ENCODE measurements at places on chromosomes 16 and 17. TPM values are rescaled to one million over a fixed set of nuclear protein-coding genes. Genes with fewer than 3 reads are reported as not detected.

The ASPHD1 gene
- total RNA-seq = 1.6 TPM

The NFATC2IP gene
- 19.1 TPM for total RNA-seq

The TTYH2 gene
- total RNA-seq = 39.2 TPM

The MLYCD gene
- 5.6 TPM for total RNA-seq

The KRT17 gene
- total RNA-seq = 253 TPM

The RNPS1 gene
- total RNA-seq = 90.2 TPM

The LRRC36 gene
- total RNA-seq = 0.41 TPM
